H9 (cell line): ENCODE measurements at places on chromosomes 11 and 22. TPM values are rescaled to one million over a fixed set of nuclear protein-coding genes. Genes with fewer than 3 reads are reported as not detected.

Gene ADM2
- 11.4 and 11.9 TPM in 2 replicates for total RNA-seq

- no peak for DNase-seq
Observed at GRCh38 chr11:15195454-15196200, 80.9 kb downstream of the INSC start.

Gene OR51B5
- total RNA-seq, result not detected in 2 replicates

GRCh38 chr22:38176170-38176741, 5.4 kb downstream of the PLA2G6 start:
- DNase-seq, result no peak

DNA sequence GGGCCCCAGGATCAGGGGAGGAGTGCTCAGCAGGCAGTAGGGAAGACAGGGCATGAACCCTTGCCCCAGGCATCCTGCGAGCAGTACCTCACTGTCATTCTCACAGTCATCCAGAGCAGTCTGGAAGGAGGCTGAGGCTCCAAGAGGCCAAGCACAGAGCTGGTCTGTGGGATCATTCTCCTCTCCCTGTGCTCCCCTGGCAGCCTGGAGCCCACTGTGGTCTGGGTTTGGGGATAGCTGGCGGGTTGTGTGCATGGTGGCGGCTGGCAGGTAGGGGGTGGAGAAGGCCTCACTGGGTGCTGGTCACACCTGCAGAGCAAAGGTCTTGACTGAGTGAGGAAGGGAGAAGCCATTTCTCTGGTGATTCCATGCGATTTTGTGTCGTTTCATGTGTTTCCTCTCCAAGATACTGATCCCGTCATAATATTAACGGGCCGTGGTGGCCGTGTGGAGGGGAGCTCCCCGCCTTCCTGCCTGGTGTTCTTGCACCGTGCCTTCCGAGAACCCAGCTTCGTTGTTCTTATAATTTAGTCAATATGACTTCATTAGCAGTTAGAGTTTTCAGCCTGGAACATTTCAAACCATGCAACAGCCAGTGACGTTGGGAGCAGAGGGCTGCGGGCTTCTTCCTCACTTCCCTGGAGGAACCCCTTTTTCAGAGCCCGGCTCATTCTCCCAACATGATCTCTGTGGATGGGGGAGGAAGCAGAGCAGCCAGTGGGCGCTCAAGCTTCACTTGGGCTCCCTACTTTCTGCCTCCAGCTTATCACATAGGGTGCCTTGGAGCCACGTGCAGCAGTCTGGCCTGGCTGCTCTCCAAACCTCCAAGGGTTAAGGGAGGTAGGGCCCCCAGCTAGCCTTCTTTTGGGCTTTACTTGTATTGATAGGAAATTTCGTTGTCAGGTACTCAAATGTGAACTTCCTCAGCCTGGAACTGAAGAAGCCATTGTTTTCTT, 20.8 kb upstream of the ADORA2A start:
- no peak for DNase-seq

Gene FOSL1
- total RNA-seq, result 33.7 and 36.1 TPM in 2 replicates

DNA sequence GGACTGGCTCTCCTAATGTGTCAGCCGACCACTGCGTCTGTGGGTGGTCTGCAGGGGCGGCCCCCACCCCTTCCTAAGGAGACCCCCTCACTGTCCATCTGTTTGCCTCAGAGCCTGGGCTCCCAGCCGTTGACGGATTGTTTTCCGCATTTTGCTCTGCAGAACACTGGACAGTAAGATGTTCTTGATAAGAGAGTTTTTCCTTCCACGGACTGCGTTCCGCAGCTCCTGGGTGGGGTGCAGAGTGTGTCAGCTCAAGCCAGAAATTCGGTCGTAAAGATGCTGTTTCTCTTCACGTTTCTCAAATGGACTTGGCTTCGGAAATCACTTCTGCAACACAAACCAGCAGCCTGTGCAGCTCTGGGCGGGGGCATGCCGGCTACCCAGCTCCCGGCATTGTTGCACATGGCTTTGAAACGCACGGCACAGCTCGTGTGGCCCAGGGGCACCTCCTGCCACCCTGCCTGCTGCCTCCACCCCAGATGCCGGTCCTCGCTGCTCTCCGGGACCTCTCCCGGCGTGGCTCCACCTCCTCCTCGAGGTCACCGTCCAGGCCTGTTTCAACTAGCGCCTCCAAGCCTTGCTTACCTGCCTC, 2.9 kb upstream of the MRGPRG start:
- DNase-seq, result peak; percentile 29

DNA sequence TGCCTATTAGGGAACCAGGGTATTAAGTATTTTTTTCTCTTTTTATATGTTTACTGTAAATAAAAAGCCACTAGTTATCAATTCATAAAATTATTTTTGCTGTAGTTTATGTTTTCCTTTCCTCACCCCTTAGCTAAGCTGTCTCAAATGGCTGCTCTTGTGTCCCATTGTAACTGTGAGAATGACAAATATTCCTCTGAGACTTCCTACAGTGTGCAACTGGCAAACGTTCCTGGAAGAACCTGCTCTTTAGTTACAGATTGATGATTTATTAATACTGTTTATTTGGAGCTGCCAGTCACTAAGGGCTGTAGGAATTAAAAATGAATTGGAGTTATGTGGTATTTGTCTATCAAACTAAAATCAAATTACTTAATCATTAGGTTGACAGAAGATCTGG, 675.4 kb upstream of the ARHGAP42 start:
- no peak for DNase-seq

DNA sequence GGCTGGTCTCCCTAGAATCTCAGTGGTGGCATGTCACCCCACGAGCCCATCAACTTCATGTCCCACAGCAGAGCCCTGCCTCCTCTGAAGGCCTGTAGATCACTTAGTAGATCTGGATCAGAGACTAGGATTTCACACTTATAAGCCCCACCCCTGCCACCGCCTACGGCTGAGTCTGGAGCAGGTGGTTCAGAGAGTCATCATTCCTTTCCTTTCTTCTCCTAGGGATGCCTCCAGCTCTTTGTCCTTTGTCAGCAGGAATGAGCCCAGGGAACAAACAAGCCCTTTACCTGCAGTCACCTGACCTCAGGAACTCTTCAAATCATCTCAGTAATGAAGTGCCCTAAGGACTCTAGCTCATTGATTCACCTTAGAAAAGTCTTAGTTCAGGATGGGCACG, 37.8 kb downstream of the SCGB1A1 start:
- DNase-seq, result peak; percentile 49
